ENCODE measurements at places on chromosomes 1 and 21. TPM values are rescaled to one million over a fixed set of nuclear protein-coding genes. Genes with fewer than 3 reads are reported as not detected.
A peak's percentile ranks its signal among the peaks of the same experiment; 100 is the strongest.

DNA sequence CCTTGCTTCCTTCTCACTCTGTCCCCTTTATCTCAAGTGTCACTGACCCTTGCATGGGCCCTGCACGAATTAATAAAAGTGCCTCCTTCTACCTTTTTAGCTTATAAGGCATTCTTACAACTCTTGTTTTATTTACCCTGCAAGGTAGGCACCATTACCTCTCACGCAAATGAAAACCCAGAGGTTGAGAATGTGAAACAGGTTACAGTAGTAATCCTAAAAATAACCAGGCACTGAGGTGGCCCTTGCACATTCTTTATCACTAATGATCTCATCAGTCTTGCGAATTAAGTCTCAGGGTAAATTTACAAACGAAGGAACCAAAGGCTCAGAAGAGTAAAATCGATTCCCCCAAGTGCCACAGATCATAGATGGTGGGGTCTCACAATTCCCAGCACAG is 3.7 kb downstream of the GLIS1 start:
- no peak overlapping the region for H3K27ac ChIP-seq
- peaks cover 57% of the 10 kb centered on the region for H3K27me3 ChIP-seq
- H3K36me3 ChIP-seq, result no peaks in the 10 kb centered on the region
- no peak overlapping the region for H3K4me3 ChIP-seq
- H3K4me1 ChIP-seq, result peaks cover 10% of the 10 kb centered on the region

- no peaks in the 10 kb centered on the region for H3K4me1 ChIP-seq
- H3K4me3 ChIP-seq, result no peak overlapping the region
- no peaks in the 10 kb centered on the region for H3K36me3 ChIP-seq
- H3K27me3 ChIP-seq, result no peaks in the 10 kb centered on the region
- H3K27ac ChIP-seq, result no peak overlapping the region
Measured at GRCh38 chr1:205515781-205516253, 11.3 kb downstream of the CDK18 start.

- no peaks in the 10 kb centered on the region for H3K4me1 ChIP-seq
- no peaks in the 10 kb centered on the region for H3K36me3 ChIP-seq
- no peaks in the 10 kb centered on the region for H3K27me3 ChIP-seq
- no peak overlapping the region for H3K27ac ChIP-seq
- no peak for DNase-seq
- no peak overlapping the region for H3K4me3 ChIP-seq
Measured at GRCh38 chr1:56911098-56911938, 54.5 kb downstream of the C8B start.

DNA sequence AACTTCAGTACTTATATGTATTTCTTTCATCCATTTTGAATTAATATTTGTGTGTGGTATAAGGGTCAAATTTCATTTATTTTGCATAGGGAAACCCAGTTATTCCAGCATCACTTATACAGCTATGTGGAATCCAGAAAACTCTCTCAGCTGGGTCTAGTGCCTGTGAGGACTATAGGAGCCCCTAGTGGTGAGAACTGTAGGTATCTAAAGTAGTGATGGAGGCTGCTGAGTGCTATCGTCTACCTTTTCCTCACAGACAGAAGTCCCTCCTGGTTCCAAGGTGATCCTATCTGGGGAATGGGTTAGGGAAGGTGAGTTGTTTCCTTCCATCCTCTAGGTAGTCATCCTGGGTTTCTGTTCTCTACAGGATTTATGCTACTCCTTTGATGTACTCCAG is 352.0 kb upstream of the C1orf87 start:
- H3K4me3 ChIP-seq, result no peak overlapping the region
- H3K27ac ChIP-seq, result no peak overlapping the region
- H3K27me3 ChIP-seq, result no peaks in the 10 kb centered on the region
- DNase-seq, result no peak
- H3K36me3 ChIP-seq, result no peaks in the 10 kb centered on the region

DNA sequence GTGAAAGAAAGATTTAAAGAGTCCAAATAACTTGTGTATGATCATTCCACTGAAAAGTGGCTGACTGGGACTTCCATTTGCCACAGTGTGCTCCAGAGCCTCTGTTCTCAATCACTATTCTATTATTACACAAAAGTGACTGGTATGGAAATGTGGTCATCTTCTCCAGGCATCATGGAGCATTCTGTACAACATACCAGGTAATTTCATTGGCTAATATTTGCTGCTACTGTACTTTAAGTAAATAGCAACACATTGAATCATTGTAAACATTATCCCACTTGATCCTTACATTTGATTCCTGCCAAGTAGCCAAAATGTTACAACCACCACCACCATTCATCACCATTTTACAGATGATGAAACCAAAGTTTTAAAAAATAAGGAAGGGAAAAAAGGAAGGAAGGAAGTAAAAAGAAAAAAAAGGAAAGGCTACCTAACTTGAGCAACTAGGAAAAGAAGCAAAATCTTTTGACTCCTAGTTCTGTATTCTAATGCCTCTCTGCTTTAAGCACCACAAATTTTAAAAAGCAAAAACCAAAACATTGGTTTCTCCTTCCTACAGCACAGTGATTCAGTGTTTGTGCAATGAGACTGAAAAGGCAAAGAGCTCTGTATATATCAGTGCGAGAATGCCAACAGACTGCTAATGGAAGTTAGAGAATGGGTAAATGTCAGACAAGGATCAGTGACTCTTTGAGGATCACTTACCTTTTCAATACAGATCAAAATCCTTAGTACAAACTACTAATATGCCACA is 361.4 kb upstream of the PTBP2 start:
- no peak for DNase-seq
- H3K4me1 ChIP-seq, result no peaks in the 10 kb centered on the region
- no peaks in the 10 kb centered on the region for H3K27me3 ChIP-seq
- H3K36me3 ChIP-seq, result no peaks in the 10 kb centered on the region
- H3K4me3 ChIP-seq, result no peak overlapping the region

DNA sequence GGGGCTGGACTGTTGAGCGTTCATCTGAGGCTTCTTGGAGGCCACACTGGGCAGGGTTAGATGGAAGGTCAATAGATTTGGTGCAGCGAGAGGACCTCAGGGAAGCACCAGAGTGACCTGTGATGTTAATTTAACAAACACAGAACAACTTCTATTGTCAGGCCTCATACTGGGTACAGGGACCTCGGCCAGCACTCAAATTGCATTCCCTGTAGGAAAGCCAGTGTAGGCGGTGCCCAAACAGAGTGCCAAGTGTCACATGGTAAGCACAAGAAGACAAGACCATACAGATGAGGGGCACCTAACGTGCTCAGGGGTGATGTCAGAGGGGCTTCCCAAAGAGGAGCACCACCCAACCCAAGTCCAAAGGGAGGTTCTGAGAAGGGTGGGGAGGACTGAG is 1.3 kb downstream of the TMEM269 start:
- H3K4me1 ChIP-seq, result peaks cover 14% of the 10 kb centered on the region
- peaks cover 16% of the 10 kb centered on the region for H3K36me3 ChIP-seq
- H3K4me3 ChIP-seq, result no peak overlapping the region
- DNase-seq, result no peak
- peaks cover 6% of the 10 kb centered on the region for H3K27me3 ChIP-seq
- H3K27ac ChIP-seq, result no peak overlapping the region

GRCh38 chr1:59322814-59323213 is 25.9 kb downstream of the FGGY start:
- no peaks in the 10 kb centered on the region for H3K4me1 ChIP-seq
- no peak overlapping the region for H3K4me3 ChIP-seq
- no peak overlapping the region for H3K27ac ChIP-seq
- no peaks in the 10 kb centered on the region for H3K36me3 ChIP-seq

GRCh38 chr1:92458146-92458545 is 28.6 kb downstream of the GFI1 start:
- H3K27me3 ChIP-seq, result no peaks in the 10 kb centered on the region
- no peak overlapping the region for H3K27ac ChIP-seq
- no peak overlapping the region for H3K4me3 ChIP-seq
- no peak for DNase-seq
- no peaks in the 10 kb centered on the region for H3K36me3 ChIP-seq

GRCh38 chr1:181221078-181221477 is 132.6 kb downstream of the IER5 start:
- H3K4me3 ChIP-seq, result no peak overlapping the region
- DNase-seq, result no peak
- H3K27me3 ChIP-seq, result no peaks in the 10 kb centered on the region
- no peaks in the 10 kb centered on the region for H3K4me1 ChIP-seq

DNA sequence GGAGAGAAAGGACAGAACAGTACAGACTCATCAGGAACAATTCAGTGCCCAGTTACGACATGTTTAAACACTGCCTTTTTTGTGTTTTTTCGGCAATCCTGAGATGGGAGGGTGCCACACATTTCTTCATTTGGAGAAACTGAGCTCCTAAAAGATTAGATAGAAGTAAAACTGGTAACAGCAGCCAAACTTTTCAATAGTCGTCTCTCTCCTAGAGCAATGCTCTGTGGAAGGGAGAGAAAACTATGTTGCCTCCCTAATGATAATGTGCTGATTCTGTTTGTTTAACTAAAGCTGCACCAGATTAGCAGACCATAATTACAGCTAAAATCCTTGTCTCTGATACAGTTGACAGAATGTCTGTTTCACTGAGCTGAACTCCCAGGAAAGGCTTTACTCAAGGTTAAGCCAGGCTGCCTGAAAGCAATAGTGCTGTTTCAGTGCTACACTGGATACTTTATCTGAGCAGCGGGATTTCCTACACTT is 76.2 kb upstream of the CXADR start:
- no peaks in the 10 kb centered on the region for H3K27me3 ChIP-seq
- no peak overlapping the region for H3K4me3 ChIP-seq
- H3K27ac ChIP-seq, result no peak overlapping the region
- H3K4me1 ChIP-seq, result no peaks in the 10 kb centered on the region

GRCh38 chr1:48558366-48558765 is 86.4 kb upstream of the SPATA6 start:
- H3K4me1 ChIP-seq, result no peaks in the 10 kb centered on the region
- no peak overlapping the region for H3K27ac ChIP-seq
- no peaks in the 10 kb centered on the region for H3K36me3 ChIP-seq
- no peak overlapping the region for H3K4me3 ChIP-seq

- H3K36me3 ChIP-seq, result no peaks in the 10 kb centered on the region
- DNase-seq, result no peak
- no peak overlapping the region for H3K27ac ChIP-seq
- H3K27me3 ChIP-seq, result no peaks in the 10 kb centered on the region
Measured at GRCh38 chr1:197937381-197937780, 20.2 kb downstream of the LHX9 start.

GRCh38 chr1:236785477-236785876 is 9.6 kb upstream of the MTR start:
- H3K4me1 ChIP-seq, result no peaks in the 10 kb centered on the region
- H3K36me3 ChIP-seq, result no peaks in the 10 kb centered on the region
- H3K27me3 ChIP-seq, result no peaks in the 10 kb centered on the region
- no peak for DNase-seq
- H3K4me3 ChIP-seq, result no peak overlapping the region

DNA sequence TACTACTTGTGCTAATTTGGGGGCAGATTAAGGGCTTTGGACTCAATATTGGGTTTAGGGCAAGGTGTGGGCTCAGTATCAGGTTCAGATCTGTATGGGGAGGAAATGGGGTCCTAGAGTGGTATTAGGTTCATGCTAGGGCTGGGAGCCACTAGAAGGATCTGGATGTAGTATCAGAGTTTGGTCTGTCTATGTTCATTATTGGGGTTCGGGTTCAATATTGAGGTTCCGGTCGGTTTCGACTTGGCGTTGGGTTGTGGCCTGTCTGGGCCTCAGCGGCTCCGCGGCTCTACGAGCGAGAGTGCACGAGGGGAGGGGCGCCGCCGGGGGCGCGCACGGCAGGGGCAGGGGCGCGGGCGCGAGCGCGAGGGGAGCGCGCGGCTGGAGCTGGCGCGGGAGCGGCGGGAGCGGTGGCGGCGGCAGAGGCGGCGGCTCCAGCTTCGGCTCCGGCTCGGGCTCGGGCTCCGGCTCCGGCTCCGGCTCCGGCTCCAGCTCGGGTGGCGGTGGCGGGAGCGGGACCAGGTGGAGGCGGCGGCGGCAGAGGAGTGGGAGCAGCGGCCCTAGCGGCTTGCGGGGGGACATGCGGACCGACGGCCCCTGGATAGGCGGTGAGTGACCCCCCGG is at the start of gene PTPRF:
TSS of gene PTPRF (plus strand) at position 401 of the 624 bp plus-strand sequence. CDS start 14,193 bp downstream, outside the sequence.
- DNase-seq, result no peak
- H3K4me3 ChIP-seq, result peak within 1 kb of the TSS; percentile 58
- H3K4me1 ChIP-seq, result peaks cover 14% of the 10 kb centered on the region
- H3K36me3 ChIP-seq, result no peaks in the 10 kb centered on the region

- no peak for DNase-seq
- no peaks in the 10 kb centered on the region for H3K4me1 ChIP-seq
- H3K27ac ChIP-seq, result no peak overlapping the region
- H3K27me3 ChIP-seq, result no peaks in the 10 kb centered on the region
Measured at GRCh38 chr1:11833497-11833896, 14.1 kb downstream of the NPPA start.

DNA sequence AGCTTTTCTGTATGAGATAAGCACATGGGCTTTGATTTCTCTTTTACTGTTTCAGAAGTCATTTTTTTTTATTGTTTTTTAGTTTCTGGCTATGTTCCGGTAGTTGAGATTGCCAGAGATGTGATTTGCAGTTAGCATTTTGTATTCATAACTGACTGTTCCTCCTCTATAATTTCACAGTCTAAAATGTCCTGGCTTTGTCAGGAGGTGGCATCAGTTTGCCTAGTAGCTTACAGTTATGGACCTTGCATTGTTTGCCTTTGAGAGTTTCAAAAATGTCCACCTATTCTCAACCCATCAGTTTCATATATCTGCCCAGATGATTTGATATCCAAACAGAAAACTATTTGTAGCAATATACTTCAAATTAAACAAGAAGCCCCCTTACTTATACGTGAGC is 39.5 kb upstream of the ST6GALNAC3 start:
- H3K36me3 ChIP-seq, result no peaks in the 10 kb centered on the region
- no peak overlapping the region for H3K27ac ChIP-seq
- no peak for DNase-seq
- H3K27me3 ChIP-seq, result no peaks in the 10 kb centered on the region

DNA sequence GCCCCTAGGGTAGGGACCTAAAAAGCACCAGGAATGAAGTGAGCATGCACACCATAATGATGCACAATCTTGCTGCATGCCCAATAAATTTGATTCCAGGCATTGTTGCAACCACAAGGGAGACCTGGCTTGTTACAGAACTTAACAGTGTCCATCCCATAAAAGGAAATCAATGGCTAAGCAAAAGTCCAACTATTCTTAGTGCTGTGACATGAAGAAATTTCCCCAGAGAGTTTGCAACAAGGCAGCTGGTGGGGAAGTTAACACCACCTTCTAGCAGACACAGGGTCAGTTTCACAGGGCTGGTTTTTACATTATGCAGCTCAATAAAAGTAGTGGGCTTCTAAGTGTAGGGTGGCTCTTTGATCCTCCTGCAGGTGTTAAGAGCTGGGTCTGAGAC is 221.1 kb downstream of the KCNJ6 start:
- no peaks in the 10 kb centered on the region for H3K27me3 ChIP-seq
- H3K36me3 ChIP-seq, result no peaks in the 10 kb centered on the region
- DNase-seq, result no peak
- H3K4me3 ChIP-seq, result no peak overlapping the region
- H3K27ac ChIP-seq, result no peak overlapping the region

GRCh38 chr1:18794051-18794450 is 65.4 kb downstream of the TAS1R2 start:
- H3K36me3 ChIP-seq, result no peaks in the 10 kb centered on the region
- H3K4me1 ChIP-seq, result no peaks in the 10 kb centered on the region
- no peaks in the 10 kb centered on the region for H3K27me3 ChIP-seq
- no peak for DNase-seq
- no peak overlapping the region for H3K27ac ChIP-seq

GRCh38 chr1:241330619-241331327 is 26.2 kb downstream of the RGS7 start:
- no peak overlapping the region for H3K4me3 ChIP-seq
- H3K4me1 ChIP-seq, result no peaks in the 10 kb centered on the region
- DNase-seq, result no peak
- H3K27ac ChIP-seq, result no peak overlapping the region
- H3K27me3 ChIP-seq, result no peaks in the 10 kb centered on the region

VANGL2 gene
- 5.6 TPM for polyA plus RNA-seq

MIA3 gene
- 33.1 TPM for polyA plus RNA-seq

ESRRG gene
- 0.71 TPM for polyA plus RNA-seq

GPR61 gene
- 0.07 TPM for polyA plus RNA-seq

UHMK1 gene
- 26.8 TPM for polyA plus RNA-seq

WDR26 gene
- polyA plus RNA-seq, result 62.3 TPM

CFHR3 gene
- polyA plus RNA-seq, result not detected

MAP1LC3C gene
- 5.5 TPM for polyA plus RNA-seq
